ENCODE measurements at places on chromosomes 7 and 10. TPM values are rescaled to one million over a fixed set of nuclear protein-coding genes. Genes with fewer than 3 reads are reported as not detected.
A peak's percentile ranks its signal among the peaks of the same experiment; 100 is the strongest.

DNA sequence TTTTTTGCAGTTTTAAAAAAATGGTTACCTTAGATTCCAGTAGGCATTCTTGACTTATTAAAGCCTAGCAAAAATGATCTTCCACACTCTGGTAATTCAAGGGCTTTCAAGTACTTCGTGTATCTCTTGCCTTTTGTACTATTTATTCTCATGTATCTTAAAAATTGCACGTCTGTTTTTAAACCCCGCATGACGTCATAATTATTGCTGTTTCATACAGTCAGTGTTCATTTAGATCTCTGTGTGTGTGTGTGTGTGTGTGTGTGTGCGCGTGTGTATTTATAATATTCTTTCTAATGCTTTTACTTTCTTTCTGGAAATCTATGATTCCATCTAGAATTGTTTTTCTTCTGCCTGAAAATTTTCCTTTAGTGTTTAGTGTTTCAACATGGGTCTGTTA lies 234.2 kb downstream of the CCSER2 start:
- H3K27me3 ChIP-seq, result peaks cover 26% of the 10 kb centered on the region
- H3K36me3 ChIP-seq, result no peaks in the 10 kb centered on the region
- no peaks in the 10 kb centered on the region for H3K4me1 ChIP-seq
- no peak overlapping the region for H3K27ac ChIP-seq

DNA sequence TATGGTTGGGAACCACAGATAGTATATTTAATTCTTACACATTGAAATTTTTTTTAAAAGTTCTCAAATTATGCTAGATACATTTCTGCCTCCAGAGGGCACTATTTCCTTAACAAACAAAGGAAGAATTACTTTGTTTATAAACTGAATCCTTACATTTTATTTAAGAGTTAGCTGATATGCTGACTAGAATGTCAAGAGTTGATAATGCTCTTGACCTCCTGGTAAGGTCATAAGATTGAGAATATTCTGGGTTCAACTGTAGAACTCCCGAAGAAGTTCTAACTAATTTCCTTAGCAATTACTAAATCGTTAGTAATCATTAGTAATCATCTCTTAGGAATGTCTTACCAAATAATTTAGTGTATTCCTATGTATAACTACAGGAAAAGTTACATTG lies 95.3 kb upstream of the CYP26C1 start:
- no peaks in the 10 kb centered on the region for H3K27me3 ChIP-seq
- no peak for DNase-seq
- no peaks in the 10 kb centered on the region for H3K36me3 ChIP-seq
- H3K4me3 ChIP-seq, result no peak overlapping the region

DNA sequence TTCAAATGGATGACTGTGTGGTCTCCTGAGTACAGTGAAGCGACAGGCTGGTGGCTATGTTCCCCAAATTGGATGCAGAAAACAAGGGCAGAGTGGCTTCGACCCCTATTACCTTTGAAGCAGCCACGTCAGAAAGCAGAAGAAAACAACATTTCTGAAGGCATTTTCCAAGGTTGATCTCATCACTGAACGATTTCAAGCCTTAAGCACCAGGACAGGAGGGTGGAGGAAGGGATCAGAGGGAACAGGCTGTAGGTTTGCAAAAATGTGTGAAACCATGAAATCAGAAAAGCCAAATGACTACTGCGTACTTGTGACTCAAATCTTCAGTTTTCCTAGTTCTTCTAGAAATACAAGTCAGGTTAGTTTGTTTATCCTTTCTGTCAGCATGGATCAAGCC lies 181.0 kb upstream of the TMEM106B start:
- no peak for DNase-seq
- H3K27me3 ChIP-seq, result no peaks in the 10 kb centered on the region
- H3K36me3 ChIP-seq, result no peaks in the 10 kb centered on the region
- H3K27ac ChIP-seq, result no peak overlapping the region
- no peak overlapping the region for H3K4me3 ChIP-seq

- H3K4me3 ChIP-seq, result no peak overlapping the region
- DNase-seq, result peak; percentile 95
- no peak overlapping the region for H3K27ac ChIP-seq
- no peaks in the 10 kb centered on the region for H3K36me3 ChIP-seq
- peaks cover 46% of the 10 kb centered on the region for H3K4me1 ChIP-seq
Measured at GRCh38 chr10:110007161-110007700, 553 bp upstream of the ADD3 start.

CPVL gene
- total RNA-seq, result 4.9 TPM

USP6NL gene
- 12.3 TPM for total RNA-seq

DNA sequence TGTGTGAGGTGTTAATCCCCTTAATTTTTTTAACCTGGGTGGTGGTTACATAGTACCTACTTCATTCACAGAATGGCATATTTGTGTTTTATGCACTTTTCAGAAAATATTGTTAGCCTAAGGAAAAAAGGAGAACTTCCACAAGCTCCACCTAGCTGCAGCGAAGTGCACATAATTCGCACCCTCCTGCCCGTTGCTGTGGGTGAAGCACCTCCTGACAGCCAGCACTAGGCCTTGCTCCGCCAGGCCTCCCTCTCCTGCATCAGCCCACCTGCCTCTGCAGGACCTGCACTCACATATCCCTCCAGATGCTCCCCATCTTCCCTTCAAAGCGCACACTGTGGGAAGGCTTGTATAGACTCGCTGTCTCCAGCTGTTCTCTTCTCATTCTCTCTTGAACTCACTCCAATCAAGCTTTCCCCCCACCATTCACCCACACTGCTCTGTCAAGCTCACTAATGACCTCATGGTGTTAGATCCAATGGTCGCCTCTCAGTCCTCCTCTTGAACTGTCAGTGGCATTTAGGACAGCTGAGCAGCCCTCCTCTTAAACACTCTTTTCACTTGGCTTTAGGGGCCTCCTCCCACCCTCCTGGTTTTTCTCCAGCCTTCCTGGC lies 20.7 kb upstream of the GRID1 start:
- no peak overlapping the region for H3K27ac ChIP-seq
- no peak for DNase-seq
- peaks cover 38% of the 10 kb centered on the region for H3K27me3 ChIP-seq
- H3K4me1 ChIP-seq, result peaks cover 3% of the 10 kb centered on the region
- H3K4me3 ChIP-seq, result no peak overlapping the region

WEE2 gene
- not detected for total RNA-seq

BAIAP2L1 gene
- total RNA-seq, result 12.4 TPM

- H3K27me3 ChIP-seq, result no peaks in the 10 kb centered on the region
- no peak overlapping the region for H3K4me3 ChIP-seq
- H3K27ac ChIP-seq, result no peak overlapping the region
- peaks cover 16% of the 10 kb centered on the region for H3K36me3 ChIP-seq
- no peak for DNase-seq
Measured at GRCh38 chr10:34380856-34381255, 434.2 kb downstream of the PARD3 start.

- no peak overlapping the region for H3K27ac ChIP-seq
- no peaks in the 10 kb centered on the region for H3K36me3 ChIP-seq
- no peak for DNase-seq
- H3K4me1 ChIP-seq, result peaks cover 34% of the 10 kb centered on the region
Measured at GRCh38 chr10:118032564-118032963, 14.2 kb downstream of the RAB11FIP2 start.

ZWINT gene
- 21.8 TPM for total RNA-seq

- H3K36me3 ChIP-seq, result no peaks in the 10 kb centered on the region
- H3K4me1 ChIP-seq, result no peaks in the 10 kb centered on the region
- no peak for DNase-seq
- H3K27ac ChIP-seq, result no peak overlapping the region
Measured at GRCh38 chr7:26329520-26330255, 38.0 kb downstream of the SNX10 start.

DNA sequence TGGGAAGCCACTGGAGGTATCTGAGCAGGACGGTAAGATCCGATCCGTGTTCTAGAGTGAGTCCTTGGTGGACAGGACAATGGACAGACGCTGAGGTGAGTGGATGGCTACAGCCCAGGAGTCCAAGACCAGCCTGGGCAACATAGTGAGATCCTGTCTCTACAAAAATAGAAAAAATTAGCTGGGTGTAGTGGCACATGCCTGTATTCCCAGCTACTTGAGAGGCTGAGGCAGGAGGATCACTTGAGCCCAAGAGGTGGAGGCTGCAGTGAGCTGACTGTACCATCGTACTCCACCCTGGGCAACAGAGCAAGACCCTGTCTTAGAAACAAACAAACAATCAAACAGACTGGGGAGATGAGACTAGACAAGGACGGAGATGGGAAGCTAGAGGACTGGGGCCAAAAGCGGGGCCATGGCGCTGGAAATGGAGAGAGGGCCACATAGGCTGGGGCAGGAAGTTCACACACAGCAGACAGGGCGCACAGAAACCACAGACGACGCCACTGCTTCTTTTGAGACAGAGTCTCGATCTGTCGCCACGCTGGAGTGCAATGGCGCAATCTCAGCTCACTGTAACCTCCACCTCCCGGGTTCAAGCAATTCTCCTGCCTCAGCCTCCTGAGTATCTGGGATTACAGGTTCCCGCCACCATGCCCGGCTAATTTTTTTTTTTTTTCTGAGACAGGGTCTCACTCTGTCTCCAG lies 24.7 kb downstream of the DAGLB start:
- H3K27ac ChIP-seq, result no peak overlapping the region
- H3K4me1 ChIP-seq, result no peaks in the 10 kb centered on the region
- DNase-seq, result no peak
- no peaks in the 10 kb centered on the region for H3K27me3 ChIP-seq

BICC1 gene
- total RNA-seq, result 32.4 TPM

GRCh38 chr10:50613150-50613549 lies 10.6 kb downstream of the SGMS1 start:
- no peak overlapping the region for H3K27ac ChIP-seq
- no peak for DNase-seq
- peaks cover 18% of the 10 kb centered on the region for H3K4me1 ChIP-seq
- H3K27me3 ChIP-seq, result no peaks in the 10 kb centered on the region
- H3K36me3 ChIP-seq, result no peaks in the 10 kb centered on the region

DNA sequence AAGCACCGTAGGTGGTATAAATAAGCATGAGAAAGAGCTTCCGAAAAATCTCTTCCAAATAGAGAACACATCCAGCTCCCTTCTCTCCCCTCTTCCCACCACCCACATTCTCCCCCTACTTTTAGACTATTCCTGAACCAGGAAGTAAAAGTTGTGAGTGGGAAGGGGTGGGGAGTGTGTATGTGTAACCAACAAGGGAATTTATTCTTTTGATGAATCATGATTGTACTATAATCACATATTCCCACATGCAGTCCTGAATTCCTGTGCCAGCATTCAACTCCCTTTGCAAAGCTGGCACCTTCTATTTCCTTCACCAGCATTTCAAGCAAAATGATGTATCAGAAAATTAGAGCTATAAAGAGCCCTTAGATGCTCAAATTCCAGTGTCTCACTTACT lies 230.6 kb upstream of the CHRM2 start:
- no peak for DNase-seq
- no peak overlapping the region for H3K27ac ChIP-seq
- H3K4me3 ChIP-seq, result no peak overlapping the region
- H3K36me3 ChIP-seq, result no peaks in the 10 kb centered on the region
- peaks cover 8% of the 10 kb centered on the region for H3K4me1 ChIP-seq

WDR86 gene
- not detected for total RNA-seq

- peaks cover 8% of the 10 kb centered on the region for H3K4me1 ChIP-seq
Measured at GRCh38 chr7:156783864-156784263, 109.1 kb downstream of the LMBR1 start.

GRCh38 chr10:23606456-23606855 lies 167.6 kb downstream of the OTUD1 start:
- H3K4me1 ChIP-seq, result no peaks in the 10 kb centered on the region
- H3K36me3 ChIP-seq, result no peaks in the 10 kb centered on the region
- no peak for DNase-seq
- H3K4me3 ChIP-seq, result no peak overlapping the region
- no peak overlapping the region for H3K27ac ChIP-seq
- H3K27me3 ChIP-seq, result no peaks in the 10 kb centered on the region

GRCh38 chr7:148543302-148543701 lies 47.3 kb upstream of the C7orf33 start:
- H3K27ac ChIP-seq, result no peak overlapping the region
- H3K27me3 ChIP-seq, result no peaks in the 10 kb centered on the region
- peaks cover 6% of the 10 kb centered on the region for H3K4me1 ChIP-seq
- DNase-seq, result no peak

- H3K36me3 ChIP-seq, result no peaks in the 10 kb centered on the region
- peaks cover 28% of the 10 kb centered on the region for H3K4me1 ChIP-seq
- H3K27ac ChIP-seq, result no peak overlapping the region
Measured at GRCh38 chr10:28938745-28939144, 261.4 kb downstream of the BAMBI start.

DNA sequence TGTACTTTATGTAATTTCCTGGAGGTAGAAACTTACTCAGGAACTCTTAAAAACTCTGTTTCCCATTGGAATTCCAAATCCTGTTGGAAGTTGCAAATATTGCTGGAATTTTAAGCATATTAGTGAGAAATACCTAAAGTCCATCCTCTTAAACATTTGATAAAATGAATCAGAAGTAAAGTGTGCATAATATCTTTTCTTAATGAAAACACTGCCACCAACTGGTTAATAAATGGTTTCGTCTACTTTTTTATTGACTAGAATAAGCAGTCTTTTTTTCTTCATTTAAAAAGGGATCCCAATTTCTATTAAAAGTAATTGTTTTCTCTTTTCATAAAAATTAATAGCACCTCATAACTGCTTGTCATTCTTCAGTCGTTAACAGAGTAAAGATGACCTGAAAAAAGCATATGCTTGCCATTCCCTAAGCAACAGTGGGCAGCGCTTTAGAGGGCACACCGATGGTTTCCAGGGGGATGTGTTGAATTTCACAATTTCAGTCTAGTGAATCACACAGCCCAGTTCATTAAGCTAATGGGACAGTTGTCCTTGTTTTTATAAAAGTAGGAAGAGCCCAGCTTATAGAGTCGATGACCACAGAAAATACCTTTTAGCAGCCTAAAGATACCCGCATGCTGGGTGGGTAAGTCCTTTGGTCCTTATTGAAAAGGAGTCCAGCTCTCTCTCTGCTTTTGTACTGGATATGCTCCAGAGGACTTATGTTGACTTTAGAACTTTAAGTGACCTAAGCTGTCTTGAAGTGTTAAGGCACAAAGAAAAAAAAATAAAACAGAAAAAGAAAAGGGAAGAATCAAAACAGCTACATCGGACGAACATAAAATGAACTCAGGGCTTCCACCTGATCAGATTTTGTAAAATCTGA lies 28.5 kb downstream of the NPS start:
- peaks cover 30% of the 10 kb centered on the region for H3K4me1 ChIP-seq
- H3K27me3 ChIP-seq, result peaks cover 24% of the 10 kb centered on the region
- peaks cover 9% of the 10 kb centered on the region for H3K36me3 ChIP-seq
- H3K4me3 ChIP-seq, result no peak overlapping the region
- no peak overlapping the region for H3K27ac ChIP-seq

SPDYE16 gene
- total RNA-seq, result not detected

GRCh38 chr10:119409385-119409784 lies 133.1 kb downstream of the RGS10 start:
- H3K27me3 ChIP-seq, result no peaks in the 10 kb centered on the region
- no peak for DNase-seq
- H3K27ac ChIP-seq, result no peak overlapping the region

- peaks cover 19% of the 10 kb centered on the region for H3K4me1 ChIP-seq
- no peak for DNase-seq
- H3K27ac ChIP-seq, result no peak overlapping the region
- no peak overlapping the region for H3K4me3 ChIP-seq
Measured at GRCh38 chr7:6634021-6634420, 3.1 kb upstream of the ZNF316 start.

DNA sequence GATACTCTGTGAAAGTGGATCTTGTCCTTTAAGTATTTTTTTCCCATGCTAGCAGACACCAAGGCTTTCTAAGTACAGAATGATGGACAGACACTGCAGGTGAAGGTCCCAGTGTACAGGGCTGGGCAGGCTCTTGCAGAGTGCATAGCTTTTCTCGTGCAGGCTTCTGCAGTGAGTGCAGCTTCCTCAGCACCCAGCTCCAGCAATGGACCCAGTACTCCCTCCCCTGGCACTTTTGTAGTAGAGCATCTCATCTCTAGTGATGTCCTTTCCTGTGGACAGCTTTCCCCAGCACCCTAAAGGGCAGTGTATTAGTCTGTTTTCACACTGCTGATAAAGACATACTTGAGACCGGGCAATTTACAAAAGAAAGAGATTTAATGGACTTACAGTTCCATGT lies 104.3 kb downstream of the CUL2 start:
- no peaks in the 10 kb centered on the region for H3K27me3 ChIP-seq
- no peaks in the 10 kb centered on the region for H3K4me1 ChIP-seq
- peaks cover 3% of the 10 kb centered on the region for H3K36me3 ChIP-seq
- no peak overlapping the region for H3K4me3 ChIP-seq

Data from chondrocyte (in vitro differentiated cells).